ENCODE measurements at places on chromosomes 5 and 9.

GRCh38 chr9:128055344-128056040 lies 11.6 kb downstream of the NAIF1 start:
- no peak for DNase-seq

- DNase-seq, result no peak
Measured at GRCh38 chr9:17130725-17131124, 4.1 kb upstream of the CNTLN start.

DNA sequence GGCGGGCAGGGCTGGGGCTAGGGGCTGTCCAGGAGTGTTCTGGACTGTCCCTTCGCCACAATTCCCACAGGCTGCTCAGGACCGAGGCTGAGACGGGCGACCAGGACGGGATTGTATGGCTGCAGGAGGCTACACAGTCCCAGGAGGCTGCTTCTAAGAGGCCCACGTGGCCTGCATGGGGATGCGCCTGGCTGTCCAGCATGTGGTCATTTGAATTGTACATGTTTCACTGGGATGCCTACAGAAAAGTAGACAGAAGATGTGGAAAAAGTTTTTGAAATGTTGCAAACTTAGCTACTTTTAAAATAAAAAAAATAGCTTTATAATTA lies 32.6 kb upstream of the SPTLC1 start:
- DNase-seq, result no peak

DNA sequence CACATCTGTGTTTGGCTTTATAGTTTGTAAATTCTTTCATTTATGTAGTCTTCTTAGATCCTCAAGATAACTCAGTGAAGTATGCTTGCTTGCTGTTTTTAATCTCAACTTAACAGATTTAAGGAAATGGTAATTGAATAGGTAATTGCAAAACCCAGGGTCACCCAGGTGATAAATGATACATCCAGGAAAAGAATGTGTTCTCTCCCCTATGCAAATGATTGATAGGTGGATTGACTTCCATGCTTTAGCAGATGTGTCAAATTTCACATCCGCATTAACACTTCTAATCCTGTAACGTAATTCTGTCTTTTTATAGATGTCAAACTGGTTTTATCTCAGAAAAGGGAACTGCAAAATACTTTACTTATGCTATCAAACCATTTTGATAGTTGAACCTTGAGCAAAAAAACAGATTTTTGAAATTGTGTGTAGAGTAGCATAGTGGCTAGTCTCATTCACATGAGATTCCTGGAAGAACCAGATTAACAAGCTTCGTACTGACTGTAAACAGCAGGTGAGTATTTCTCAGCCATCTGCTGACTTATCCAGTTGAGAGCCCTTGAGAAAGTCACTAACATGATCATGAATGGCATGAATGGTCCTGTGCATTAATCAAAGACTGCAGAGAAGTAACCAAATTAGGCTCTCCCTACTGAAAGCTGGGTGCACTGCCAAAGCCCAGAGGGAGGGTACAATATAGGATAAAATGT lies 86.7 kb upstream of the PAM start:
- DNase-seq, result peak; percentile 81

DNA sequence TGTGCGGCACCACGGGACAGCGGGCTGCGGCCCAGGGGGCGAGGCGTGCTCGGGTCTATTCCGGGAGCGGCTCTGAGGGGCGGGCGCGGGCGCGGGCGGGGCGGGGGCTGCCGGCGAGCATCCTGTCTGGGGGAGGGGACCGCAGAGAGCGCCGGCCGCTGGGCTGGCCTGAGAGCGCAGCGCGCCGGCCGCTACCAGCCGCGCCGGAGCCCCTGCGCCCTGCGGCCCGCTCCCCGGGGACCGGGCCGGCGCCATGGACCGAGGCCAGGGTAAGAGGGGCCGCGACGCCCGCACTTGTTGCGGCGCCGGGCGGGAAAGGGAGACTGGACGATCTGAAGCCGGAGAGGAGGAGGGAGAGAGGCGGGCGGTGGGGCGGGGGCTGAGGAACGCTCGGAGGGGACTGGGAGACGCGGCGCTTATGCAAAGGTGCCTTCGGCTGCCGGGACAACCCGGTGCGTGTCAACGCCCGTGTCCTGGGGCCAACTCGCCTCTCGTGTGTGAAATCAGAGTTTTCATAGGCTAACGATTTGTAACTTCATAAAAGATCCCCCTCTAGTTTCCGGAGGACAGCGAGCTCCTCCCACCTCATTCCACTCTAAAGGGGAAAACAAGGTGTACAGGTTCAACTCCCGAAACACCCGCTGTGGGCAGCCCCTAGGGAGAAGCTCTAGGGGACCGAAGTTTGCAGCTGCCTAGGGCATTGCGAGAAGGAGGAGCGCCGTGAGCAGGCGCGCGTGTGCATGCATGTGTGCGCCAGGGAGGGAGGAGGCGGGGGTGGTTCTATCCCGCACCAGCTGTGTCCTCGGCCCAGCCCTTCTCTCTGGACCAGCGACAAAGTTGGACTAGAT lies at the start of gene AFAP1L1:
Gene AFAP1L1 (plus strand): TSS at position 144 of the 848 bp plus-strand sequence. CDS start 110 bp downstream, at position 254.
- no peak for DNase-seq

DNA sequence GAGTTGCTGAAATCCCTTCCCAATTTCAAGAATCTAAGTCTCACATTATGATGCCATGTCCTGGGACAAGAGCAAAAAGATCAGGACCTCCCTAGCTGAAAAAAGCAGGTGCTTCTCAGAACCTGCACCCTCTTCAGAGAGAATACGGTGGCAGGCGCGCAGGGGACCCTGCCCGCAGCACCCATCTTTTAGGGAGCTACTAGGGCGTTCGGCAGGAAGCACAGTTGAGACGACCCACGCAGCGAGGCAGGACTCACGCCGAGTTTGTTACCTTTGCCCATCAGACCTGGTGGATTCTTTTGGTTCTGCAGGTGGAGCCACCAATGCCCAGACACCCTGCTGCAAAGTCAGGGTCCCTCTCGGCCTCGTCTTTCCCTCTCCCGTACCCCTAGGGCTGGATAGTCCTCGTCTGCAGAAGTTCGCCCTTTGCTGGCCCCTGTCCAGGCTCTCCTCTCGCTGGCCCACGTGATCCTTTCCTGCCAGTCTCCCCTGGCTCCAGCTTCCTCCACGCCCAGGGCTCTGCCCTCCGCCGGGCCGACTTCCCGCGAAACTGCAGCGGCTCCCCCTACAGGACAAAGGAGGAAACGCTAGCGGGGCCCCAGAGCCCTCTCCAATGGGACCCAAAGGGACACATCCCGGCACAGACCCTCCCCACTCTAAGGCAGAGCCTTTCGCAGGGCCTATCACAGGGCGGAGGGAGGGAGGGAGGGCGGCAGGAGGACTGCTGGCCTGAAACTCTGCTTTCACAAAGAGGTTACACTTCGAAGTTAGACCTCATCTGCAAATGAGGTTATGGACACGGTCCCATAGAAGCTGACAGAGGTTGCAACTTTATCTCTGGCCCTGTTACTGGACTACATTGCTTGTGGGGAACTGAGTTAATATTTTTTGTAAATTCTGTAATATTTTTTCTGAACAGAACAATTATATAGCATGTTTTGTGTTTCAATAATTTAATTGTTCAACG lies 28.8 kb downstream of the TMEM174 start:
- no peak for DNase-seq

- no peak for DNase-seq
Measured at GRCh38 chr9:36288070-36288469, 29.8 kb upstream of the GNE start.

GRCh38 chr9:36033788-36034187 lies 2.9 kb upstream of the RECK start:
- DNase-seq, result no peak

GRCh38 chr9:107983181-107983603 lies 493.6 kb upstream of the KLF4 start:
- DNase-seq, result no peak

DNA sequence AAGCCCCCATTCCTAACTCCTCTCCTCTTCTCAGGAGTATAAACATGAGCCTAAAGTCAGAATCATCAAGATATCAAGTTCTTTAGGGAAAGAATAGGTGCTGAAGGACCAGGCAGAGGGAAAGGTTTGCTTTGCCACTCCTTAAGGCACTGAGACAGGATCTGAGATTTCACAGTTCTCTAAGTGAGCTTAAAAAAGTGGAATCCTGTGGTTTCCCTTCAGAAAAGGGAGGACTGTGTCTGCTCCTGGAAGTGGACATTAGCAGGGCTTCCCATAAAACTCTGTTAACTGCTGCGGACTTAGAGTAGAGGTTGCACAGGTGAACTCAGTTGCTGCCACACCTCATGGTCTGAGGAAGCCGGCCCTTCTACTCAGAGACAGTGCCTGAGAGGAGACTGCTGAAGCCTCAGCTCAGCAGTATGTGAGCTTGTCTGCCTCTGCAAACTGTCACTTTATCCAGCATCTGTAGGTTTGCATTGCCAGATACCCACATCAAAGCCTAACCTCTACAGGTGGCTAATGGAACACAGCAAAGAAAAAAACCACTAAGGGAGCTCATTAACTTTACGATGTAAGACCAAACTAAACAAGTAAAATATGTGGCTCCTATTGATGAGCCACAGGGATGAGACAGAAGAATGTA lies 42.9 kb downstream of the RIC1 start:
- peak; percentile 14 for DNase-seq

- no peak for DNase-seq
Measured at GRCh38 chr5:80781356-80781755, 126.6 kb upstream of the DHFR start.

GRCh38 chr9:14415947-14416346 lies 102.0 kb upstream of the NFIB start:
- DNase-seq, result no peak

DNA sequence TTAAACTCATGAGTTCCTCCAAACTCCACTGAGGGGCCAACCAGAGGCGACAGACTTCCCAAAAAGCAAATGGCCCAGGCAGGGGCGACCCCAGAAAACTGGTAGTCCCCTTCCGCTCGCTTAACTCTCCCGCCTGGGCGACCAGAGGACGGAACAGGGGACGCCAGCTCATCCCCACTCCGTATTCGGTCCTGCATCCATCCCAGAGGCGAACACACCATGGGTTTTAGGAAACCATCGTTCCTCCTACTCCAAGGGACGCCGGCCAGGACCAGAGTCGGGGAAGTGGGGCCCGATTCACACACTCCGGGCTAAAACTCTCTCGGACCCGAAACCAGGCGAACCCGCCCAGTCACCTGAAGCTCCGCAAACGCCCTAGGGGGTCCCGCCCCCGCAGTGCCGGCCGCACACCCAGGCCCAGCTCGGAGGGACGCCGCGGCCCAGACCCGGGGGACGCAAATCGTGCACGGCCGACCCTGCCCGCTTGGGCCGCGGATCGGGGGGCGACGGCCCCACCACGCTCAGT lies 478 bp downstream of the TEX10 start:
- DNase-seq, result no peak
